ENCODE measurements at places on chromosomes 7 and 10. TPM values are rescaled to one million over a fixed set of nuclear protein-coding genes. Genes with fewer than 3 reads are reported as not detected.

GRCh38 chr7:75657866-75658265 is 80.9 kb downstream of the HIP1 start:
- DNase-seq: peak; percentile 52

GRCh38 chr7:66957595-66958290 is 36.7 kb downstream of the TMEM248 start:
- no peak for DNase-seq

DNA sequence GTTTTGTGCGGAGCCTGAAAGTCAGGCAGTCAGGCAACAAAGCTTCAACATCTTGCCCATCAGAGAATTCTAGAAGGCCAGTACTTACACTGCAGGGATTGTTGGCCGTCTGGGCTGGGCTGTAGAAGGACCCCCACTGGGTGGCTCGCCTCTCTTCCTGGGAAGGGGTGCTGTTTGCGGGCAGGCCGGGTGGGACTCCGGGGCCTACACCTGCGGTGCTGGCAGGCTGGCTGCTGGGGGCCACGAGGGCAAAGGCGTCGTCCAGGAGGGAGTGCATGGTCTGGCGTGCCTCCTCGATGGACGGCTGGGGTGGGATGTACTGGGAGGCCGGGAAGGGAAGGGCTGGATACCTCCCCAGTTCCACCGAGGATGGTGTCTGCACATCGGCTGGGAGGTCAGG is 63.1 kb upstream of the ATP6V0A4 start:
- DNase-seq: no peak

DNA sequence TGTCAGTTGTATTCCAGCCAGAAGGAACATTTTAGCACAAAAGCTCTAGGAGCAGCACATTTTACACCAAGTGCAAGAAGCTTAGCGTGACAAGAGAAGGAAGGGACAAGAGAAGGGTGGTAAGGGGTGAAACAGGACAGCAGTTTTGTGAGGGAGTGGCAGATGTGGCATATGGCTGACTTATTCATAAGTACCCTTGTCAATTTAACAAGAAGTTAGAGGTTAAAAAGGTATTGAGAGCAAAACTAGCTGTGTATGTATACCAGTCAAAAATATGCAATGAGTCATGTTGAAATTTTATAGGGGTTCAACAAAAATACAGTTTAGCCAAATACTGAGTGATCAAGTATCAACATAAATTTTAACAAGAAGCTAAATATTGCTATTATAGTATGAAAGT is 561.5 kb upstream of the POT1 start:
- DNase-seq: no peak

DNA sequence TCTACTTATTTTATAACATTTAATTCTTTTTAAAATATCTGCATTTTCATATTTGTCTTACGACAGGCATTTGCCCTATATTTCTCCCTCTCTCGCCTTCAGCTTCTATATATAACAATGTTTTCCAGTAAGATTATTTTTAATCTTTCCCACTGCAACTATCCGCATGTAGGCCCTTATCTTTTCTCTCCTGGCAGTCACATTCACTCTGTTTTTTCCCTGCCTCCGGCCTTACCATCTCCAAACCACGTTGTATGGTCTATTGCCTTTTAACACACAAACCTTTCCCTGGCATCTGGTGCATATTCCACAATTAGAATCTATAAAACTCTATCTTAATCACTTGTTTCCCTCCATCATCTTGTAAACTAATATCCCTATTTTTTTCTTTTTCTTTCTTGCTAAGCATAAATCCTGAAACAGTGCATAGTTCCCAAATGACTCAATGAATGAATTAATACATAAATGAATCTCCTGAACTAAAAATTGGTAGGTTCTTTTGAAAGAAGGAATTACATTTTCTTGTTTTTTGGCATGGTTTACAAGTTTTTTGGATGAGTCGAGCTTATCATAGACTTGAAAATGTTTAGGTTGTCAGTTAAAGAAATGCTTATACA is 173.2 kb downstream of the SEMA3A start:
- DNase-seq: peak; percentile 6

GRCh38 chr7:65233409-65234034 is 140.1 kb upstream of the ZNF92 start:
- peak; percentile 93 for DNase-seq

GRCh38 chr7:5523052-5523711 is 99.5 kb upstream of the TNRC18 start:
- peak; percentile 74 for DNase-seq

DNA sequence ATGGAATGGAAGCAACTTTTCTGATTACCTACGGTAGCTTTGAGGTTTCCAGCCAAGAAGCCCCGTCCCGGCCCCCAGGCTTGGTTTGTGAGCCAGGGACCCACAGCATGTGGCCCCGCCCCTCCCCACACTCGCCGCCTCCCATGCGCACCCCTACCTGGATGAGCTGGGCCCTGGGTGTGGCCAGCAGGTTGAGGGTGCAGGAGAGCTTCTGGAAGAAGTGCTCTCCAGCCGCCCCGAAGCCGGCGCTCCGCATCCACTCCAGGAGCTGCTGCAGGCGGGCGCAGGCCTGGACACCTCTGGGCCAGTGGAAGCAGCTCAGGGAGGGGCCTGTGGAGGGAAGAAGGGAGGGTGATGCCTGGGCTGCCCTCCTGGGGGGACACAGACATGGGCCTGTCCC is 39.7 kb downstream of the AP5Z1 start:
- DNase-seq: no peak

GRCh38 chr7:64314566-64314965 is 805 bp downstream of the ZNF736 start:
- DNase-seq: no peak

DNA sequence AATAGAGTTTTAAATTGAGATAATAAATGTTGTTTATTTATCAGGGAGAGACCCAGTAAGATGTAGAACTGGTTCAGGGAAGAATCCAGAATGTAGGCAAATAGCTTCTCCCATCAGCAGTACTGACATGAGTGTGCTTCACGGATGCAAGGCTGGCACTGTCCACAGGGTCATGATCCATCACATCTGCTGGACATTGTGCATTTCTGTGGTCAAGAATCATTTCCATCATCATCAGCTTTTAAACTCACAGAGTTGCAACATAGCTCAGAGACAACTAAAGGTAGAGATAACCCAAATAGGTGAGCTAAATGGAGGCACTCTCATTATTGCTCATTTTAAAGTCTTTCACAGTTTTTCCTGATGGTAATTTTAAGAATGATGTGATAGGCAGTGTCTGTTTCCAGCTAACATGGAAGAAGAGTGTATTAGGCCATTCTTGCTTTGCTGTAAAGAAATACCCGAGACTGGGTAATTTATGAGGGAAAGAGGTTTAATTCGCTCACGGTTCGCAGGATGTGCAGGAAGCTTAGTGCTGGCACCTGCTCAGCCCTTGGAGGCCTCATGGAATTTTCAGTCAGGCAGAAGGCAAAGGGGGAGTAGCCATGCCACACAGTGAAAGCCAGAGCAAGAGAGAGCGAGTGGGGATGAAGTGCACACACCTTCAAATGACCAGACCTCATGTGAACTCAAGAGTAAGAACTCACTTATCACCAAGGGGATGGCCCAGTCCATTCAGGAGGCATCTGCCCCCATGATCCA is 80.8 kb downstream of the INPP5A start:
- DNase-seq: no peak

- no peak for DNase-seq
Observed at GRCh38 chr10:69047111-69047832, 40.6 kb upstream of the SRGN start.

GRCh38 chr10:119028900-119029612 is 458 bp upstream of the NANOS1 start:
- peak; percentile 13 for DNase-seq

DNA sequence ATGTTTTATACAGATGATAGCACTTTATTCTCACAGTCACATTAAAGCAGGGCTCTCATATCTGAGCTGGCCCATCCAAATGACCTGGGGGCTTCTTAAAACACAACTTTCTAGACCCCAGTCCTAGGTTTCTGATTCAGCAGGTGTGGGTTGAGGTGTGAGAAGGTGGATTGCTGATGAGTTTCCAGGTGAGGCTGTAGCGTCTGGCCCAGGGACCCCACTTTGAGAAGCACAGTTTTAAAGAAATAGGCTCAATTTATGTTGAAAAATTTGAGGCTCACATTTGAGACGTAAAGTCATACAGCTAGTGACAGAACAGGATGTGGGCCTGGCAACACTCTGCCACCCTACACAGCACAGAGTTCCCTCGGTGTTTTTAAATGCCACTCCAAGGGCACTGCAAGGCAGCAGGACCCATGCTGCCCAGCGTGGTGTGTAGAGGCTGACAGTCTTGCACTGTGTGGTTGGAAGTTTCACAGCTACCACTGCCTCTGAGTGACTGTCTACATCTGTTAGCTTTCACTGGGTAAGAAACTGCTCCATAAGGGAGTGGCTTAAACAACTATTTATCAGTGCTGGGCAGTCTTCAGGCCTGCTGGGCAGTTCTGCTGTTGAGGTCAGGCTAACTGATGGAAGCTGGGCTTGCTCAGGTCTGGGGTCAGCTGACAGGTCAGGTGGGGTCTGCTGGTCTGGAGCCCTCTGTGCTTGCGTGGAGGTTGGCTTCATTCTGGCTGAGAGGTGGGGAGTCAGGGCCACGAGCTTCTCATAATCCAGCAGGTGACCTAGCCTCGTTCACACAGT is 319.7 kb downstream of the CXCL12 start:
- no peak for DNase-seq

DNA sequence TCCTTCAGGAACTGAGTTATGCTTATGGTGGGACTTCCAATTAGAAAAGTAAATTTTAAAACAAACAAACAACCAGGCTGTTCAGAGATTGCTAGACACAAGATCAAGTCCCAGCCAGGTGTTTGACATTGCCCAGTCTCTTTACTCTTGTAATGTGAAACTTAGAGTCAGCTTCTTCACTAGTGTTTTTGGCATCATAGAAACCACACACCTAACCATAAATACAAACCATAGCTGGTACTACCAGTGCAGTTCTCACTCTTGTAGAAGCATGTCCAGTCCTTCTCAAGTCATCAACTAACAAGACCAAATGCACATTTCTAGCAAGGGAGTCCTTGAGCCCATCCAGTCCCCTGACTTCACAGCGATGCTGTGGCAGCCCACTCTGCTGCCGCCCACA is 339.9 kb downstream of the GFRA1 start:
- no peak for DNase-seq

- DNase-seq: no peak
Observed at GRCh38 chr7:21639206-21639868, 96.5 kb downstream of the DNAH11 start.

GRCh38 chr10:74500026-74500704 is 326.2 kb upstream of the KAT6B start:
- DNase-seq: no peak

DNA sequence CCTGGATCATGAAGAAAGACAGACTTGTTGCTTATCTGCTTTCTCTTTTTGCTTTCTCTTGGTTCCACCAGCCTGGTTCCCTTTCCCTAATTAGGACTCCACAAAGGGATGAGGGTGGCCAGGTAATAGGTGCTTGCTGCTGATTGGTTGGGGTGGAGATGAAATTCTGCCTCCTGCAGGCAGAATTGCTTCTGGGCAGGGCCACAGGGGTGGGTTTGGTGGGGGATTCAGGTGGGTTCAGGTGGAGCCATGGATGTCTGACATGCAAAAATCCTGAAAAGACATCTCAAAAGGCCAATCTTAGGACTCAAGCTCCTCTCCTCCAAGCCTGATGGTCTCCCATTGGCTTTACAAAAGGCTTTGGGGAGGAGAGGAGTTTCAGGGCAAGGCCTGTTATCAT is 25.4 kb upstream of the ACHE start:
- no peak for DNase-seq

DNA sequence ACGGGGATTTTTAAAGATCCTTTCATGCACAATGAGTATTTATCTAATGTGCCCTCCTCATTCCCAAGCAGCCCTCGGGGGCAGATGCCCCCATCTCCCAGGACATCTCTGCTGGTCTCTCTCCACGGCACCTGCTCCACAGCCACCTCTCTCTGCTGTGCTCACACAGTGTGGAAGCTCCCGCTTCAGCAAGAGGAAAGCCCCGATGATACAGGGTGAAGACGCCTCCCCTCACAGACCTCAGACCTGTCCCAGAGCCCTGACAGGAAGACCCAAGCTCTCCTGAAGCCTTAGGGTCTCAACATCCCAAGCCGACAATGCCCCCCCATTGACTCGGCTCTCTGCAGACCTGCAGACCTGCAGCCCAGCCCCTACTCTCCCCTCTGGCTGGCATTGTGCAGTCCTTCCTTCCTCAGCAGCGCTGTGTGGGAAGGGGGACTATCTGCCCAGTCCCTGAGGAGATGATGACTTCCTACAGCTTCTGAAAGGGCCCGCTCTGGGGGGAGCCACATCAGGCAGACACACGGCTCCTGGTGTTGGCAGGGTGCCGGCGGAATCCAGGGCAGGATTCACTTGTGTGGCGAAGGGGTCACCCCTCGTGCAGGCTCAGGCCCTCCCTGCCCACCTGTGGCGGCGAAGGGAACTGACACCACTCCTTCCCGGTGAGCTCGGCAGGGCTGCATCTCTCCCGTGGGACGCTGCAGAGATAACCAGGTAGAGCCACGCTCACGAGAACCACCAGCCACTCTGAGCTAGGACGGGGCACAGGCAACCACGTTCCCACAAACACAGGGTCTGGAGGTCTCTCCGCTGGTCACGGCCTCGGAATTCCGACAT is 61.8 kb downstream of the PTPRN2 start:
- DNase-seq: no peak

DNA sequence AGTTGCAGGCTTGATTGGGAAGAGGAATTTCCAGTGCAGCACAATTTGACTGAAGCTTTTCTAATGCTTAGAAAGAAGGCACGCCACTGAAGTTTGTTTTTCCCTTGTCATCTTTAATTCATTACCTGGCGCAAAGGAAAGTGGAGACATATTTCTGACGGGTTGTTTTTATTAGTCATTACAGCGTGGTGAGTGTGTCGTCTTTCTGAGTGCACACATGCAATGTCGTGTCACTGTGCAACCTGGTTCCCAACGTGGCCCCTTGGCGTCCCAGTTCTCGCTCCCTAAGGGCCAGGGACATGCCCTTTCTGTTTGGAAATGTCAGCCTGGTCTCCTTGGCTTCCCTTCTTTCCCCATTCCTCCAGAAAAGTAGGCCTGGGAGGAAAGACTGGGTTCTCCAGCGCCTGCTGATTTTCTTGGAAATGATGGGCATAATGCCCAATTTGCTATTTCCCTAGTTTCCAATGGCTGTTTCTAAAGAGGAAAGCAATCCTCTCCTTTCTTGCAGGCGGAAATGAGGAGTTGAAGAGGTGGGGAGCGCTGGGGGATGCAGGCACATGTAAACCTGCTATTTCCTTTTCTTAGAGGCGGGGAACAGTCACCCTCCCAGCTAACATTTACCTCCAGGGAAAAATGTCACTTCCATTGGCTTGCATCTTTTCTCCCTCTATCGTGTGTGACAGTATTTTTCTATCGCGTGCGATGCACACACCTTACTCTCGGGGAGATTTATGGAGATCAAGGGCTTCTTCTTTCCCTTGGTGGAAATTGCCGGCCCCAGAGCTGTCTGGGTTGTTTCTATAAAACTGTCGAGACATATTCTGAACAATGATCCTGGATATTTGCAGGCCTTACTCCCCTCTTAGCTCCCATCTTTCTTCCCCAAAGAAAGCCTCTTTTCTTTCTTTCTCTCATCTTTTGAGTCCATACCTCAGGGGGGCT is 249.8 kb downstream of the ARHGAP12 start:
- DNase-seq: no peak

Gene MTPN
- total RNA-seq: 129 TPM

Gene CELF2
- total RNA-seq: 0.10 TPM

Gene ZNF365
- total RNA-seq: 10.8 TPM

Gene CALML5
- not detected for total RNA-seq

Gene ZNF107
- 7.1 TPM for total RNA-seq

Data from A172 (cell line).